ENCODE measurements at places on chromosomes 11 and 22. TPM values are rescaled to one million over a fixed set of nuclear protein-coding genes. Genes with fewer than 3 reads are reported as not detected.

The OR5M3 gene
- polyA plus RNA-seq = not detected

GRCh38 chr22:28450109-28450508 is 229.5 kb downstream of the TTC28 start:
- DNase-seq = no peak

The CDHR5 gene
- polyA plus RNA-seq = 49.2 TPM

DNA sequence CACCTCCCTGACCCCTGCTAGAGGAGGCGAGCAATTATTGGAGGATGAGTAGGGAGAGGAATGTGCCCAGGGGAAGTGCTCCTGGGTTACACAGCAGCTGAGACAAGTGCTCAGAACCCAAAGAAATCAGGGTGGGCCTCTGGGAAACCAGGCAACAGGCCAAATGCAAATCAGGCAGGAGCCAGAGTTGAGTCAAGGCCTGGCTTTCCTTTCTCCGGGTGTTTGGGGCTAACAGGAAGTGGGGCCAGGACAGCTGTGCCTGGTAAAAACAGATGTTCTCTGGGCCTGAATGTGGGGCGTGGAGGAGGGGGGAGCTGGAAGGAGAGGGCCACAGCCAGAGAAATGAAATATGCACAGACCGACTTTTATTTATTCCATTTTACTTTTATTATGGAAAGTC is 22.0 kb downstream of the MFNG start:
- no peak for DNase-seq

DNA sequence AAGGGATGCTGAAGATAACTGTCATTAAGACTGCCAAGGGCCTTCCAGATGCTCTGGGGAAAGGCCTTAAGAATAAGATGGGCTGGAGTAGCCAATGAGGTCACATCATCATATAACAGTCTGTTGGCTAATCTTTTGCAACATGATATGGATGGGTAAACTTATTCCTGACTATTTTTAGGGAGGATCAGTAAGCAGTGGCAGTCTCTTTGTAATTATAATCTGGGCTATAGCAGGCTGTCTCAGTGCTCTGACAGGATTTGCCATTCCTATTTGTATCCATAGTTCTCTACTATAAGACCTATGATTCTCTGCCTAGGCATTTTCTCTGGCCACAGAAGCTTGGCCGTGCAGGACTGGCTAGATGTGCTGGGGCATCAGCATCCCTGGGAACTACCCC is 16.1 kb upstream of the CALCB start:
- no peak for DNase-seq

The PCF11 gene
- polyA plus RNA-seq = 75.0 TPM

- DNase-seq = no peak
These were observed 1.0 kb downstream of the PGGHG start for GRCh38 chr11:289712-290620.

The PATE4 gene
- polyA plus RNA-seq = not detected

The PPFIBP2 gene
- 52.3 TPM for polyA plus RNA-seq

DNA sequence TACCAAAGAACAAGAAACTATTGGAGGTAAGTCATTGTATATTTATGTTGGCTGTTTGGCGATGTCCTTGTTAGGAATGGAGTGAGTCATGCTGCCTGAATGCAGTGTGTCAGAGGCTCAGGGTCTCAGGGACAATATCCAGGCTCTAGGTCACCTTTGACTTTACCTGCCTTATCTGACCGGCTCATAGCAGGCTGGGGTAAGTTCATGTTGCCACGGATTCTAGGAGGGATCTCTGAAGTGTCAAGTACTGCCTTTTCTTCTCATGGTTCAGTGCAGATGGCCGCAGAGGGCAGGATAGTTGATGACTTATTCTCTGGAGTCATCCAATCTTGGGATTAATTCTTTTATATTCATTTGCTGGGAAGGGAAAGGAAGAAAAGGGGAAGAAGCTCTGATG is 53.2 kb downstream of the SPON1 start:
- no peak for DNase-seq

GRCh38 chr11:134037046-134037908 is 31.6 kb upstream of the JAM3 start:
- no peak for DNase-seq
